ENCODE measurements at places on chromosomes 4 and X.

GRCh38 chrX:129786210-129786651 lies 6.5 kb downstream of the SASH3 start:
- DNase-seq, result no peak

- DNase-seq, result no peak
Measured at GRCh38 chr4:38939165-38939564, 71.6 kb downstream of the FAM114A1 start.

GRCh38 chr4:34183926-34184325 lies 2060.4 kb downstream of the ARAP2 start:
- DNase-seq, result no peak

- peak; percentile 1 for DNase-seq
Measured at GRCh38 chrX:85004255-85004654, 578 bp downstream of the APOOL start.

DNA sequence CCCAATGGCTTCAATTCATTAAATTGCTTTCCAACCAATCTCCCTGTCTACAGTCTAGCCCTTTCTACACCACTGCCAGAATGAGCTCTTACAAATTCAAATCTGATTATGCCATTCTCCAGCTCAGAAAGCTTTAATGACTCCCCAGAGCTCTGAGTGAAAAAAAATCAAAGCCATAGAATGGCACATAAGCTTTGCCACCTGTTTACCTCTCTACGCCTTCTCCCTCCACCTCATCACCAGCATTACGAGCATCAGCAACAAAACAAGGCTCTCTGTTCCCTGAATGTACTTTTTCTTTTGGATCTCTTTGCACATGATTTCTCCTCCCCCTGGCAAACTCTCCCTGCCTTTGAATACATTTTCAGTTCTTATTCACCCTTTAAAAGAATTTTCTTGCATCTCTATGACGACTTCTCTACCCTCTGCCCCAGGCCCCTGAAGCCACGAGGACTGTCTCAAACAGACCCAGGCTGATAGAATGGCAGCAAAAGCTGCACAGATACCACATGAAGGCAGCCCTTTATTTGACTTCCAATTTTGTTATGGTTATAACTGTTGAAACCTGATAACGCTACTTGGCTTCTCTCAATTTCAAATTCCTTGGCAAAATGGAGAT lies 516.0 kb downstream of the PCDH7 start:
- no peak for DNase-seq

GRCh38 chr4:117447925-117448324 lies 362.5 kb upstream of the TRAM1L1 start:
- no peak for DNase-seq

GRCh38 chr4:176013476-176014247 lies 52.0 kb upstream of the WDR17 start:
- DNase-seq, result no peak

GRCh38 chrX:129731228-129731627 lies 7.6 kb upstream of the XPNPEP2 start:
- DNase-seq, result no peak

DNA sequence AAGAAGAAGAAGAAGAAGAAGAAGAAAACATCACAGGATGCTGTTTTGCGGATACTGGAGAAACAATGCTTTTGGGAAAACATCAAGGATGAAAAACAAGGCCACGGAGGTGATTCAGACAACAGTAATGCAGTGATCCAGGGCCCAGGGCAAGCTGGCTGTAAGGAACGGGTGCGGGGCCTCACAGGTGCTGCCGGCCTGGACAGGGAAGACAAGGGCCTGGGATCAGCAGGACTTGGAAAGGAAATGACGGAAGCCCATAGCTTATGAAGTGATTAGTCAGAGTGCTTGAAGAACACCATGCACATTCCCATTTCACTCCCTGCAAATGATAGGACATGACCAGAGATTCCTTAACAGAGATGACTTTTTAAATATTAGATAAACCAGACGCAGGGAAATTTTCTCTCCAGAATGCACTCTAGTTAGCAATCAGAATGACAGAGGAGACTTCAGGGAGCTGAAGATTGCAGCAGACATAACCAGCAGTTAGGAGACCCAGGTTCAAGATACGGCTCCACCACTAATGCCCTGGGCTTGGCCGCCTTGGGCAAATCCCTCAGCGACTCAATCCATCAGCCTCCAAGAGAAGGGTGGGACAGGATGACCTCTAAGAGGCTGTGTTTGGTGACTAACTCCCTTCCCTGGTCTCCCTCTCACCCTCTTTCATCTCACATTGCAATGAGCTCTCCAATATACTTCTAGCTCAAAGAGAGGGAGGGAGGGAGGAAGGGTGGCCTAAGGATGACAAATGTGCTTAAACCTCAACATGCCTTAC lies 54.1 kb downstream of the APBB2 start:
- DNase-seq, result peak; percentile 63

- no peak for DNase-seq
Measured at GRCh38 chr4:39410415-39410814, 3.7 kb downstream of the KLB start.

DNA sequence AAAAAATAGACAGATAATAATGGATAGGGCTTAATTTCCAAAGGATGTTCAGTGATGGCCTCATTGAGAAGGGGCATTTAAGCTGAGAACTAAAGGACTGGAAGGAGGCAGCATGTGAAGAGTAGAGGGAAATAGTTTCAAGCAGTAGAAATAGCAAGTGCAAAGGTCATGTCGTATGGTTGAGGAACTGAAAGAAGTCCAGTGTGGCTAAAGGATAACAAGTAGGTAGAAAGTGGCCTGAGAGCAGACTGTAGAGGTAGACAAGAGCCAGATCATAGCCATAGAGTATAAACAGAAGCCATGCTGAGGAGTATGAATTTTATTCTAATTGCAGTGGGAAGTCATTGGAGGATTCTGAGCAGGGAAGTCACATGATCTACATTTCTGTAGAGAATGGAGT lies 72.3 kb downstream of the GRIA3 start:
- no peak for DNase-seq

GRCh38 chrX:96102997-96103396 lies 581.6 kb upstream of the DIAPH2 start:
- no peak for DNase-seq

- no peak for DNase-seq
Measured at GRCh38 chrX:17474892-17475291, 99.9 kb downstream of the NHS start.

DNA sequence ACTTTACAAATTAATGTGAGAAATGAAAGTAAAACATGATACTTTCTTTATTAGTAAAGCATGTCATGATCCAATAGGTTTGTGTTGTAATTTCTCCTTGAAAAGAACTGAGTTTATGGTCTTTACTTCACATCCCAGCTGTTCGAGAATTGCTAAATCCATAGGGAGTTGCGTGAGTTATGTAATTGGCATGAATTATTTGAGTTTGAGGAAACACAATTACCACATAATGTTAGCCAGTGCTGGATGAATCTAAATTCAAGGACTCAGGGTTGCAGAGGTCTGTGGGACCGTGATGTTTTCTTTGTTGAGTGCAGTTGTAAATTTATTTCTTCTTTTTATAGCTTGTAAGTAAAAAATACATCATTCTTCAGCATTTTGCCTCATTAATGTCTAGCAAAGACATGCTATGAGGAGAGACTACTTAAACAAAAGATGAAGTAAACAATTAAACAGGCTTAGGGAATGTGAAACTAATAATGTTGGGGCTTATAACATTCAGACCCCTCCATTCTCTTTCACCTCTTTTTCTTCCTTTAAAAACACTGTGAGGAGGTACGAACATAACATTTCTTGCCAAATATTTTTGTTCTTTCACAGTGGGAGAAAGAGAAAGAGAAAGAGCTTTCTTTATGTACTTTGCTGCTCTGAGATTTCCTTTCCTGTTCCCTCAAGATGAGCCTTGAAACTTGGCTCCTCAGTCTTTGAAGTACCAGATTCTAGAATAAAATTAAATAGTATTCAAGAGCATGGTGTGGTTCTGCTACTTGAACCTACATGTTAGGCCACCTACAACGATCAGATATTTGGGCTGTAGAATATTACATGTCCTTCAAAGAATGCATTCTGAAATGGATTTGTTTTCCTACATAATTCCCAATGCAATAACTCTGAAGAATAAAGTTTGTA lies 159.6 kb upstream of the ANK2 start:
- DNase-seq, result no peak

DNA sequence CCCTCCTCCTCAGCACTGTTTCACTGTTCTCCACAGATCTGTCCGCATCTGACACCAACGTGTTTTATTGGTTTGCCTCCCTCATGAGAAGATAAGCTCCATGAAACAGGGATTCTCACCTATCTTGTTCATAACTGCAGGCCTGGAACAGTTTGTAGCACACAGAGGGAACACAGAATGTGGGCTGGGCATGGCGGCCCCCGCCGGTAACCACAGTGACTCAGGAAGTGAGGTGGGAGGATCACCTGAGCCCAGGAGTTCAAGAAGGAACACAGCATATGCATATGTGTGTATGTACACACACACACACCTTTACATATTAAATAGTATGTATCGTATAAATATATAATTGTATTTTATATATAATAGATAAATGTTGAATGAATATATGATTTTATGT lies 168.6 kb downstream of the AFAP1 start:
- peak; percentile 53 for DNase-seq

- no peak for DNase-seq
Measured at GRCh38 chr4:77617203-77617602, 11.6 kb downstream of the CXCL13 start.

DNA sequence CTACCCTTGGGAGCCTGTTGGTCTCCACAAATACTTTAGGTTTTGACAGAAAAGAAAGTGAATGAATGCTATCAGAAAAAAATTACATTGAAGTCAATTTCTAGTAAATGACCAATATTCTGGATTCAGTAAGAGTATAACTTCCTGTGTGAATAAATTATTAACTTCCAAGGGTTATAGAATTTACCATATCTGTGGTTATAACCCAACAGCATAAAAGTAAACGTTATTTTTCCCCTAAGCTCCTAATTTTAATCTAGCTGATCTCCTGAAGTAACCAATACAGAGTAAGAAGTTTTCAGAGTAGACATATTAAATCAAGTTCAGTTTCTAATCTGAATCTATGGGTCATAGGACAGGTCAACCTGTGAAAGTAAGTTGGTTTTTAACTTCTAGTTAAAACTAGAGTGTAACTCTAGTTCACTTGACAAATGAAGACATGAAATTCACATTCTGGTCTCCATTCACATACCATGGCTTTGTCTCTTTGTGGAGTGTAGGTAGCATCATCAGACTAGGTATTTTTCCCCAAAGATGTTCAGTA lies 22.8 kb downstream of the DTHD1 start:
- no peak for DNase-seq

GRCh38 chr4:152014280-152014679 lies 253.5 kb upstream of the GATB start:
- no peak for DNase-seq

- no peak for DNase-seq
Measured at GRCh38 chr4:184396570-184397515, 77.5 kb downstream of the IRF2 start.

GRCh38 chrX:63526863-63527262 lies 175.7 kb upstream of the SPIN4 start:
- no peak for DNase-seq

DNA sequence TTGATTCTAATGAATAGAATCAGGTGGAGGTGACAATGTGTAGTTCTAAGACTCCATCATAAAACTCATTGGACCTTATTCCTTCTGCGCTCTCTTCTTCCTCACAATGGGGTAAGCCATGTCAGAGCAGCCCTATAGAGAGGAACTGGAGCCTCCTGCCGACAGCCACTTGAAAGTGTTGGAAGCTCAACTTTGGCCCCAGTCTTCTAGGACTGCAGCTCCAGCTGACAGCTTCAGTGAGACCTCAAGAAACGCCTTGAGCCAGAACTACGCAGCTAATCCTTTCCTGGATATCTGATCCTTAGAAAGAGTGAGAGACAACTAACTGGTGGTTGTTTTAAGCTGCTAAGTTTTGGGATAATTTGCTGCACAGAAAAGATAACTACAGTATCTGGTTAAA lies 22.1 kb upstream of the ADH7 start:
- no peak for DNase-seq

GRCh38 chr4:95198961-95199360 lies 349.8 kb downstream of the UNC5C start:
- DNase-seq, result no peak

- DNase-seq, result no peak
Measured at GRCh38 chr4:56692576-56692975, 11.5 kb upstream of the HOPX start.

- no peak for DNase-seq
Measured at GRCh38 chrX:135520022-135520552, 373 bp upstream of the INTS6L start.

DNA sequence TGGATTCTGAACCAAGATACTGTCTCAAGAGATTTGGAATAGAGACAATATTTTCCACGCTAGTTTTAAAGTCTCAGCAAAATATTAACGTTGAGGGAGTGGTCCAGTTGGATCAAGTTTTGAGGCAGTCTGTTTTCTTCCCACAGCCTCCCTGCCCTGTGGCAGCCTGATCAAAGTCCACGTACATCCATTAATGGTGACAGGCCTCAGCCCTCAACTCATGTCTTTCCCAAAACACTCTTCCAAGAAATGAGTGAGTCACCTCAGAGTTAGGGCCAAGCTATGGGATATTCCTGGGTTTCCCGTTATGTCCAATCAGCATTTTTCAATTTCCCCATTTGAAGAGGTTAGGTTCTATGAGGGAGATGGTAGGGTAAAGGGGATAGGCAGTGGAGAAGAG lies 28.5 kb downstream of the EGFL6 start:
- no peak for DNase-seq

DNA sequence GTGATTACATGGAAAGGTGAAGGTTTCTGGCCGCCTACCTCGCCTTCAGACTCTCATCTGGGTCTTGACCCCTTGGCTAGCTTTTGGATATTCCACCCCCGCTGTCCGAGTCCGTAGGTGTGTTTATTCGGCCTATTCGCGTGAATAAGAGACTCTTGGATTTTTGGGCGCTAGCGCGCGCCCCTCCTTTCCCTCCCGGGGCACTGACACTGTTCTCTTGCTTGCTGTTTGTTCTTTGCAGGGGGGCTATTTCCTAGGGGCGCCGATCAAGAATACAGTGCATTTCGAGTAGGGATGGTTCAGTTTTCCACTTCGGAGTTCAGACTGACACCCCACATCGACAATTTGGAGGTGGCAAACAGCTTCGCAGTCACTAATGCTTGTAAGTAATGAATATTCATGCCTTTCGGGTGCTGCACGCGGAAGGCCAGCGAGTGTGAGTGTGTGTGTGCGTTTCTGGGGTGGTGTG lies 932 bp downstream of the GRIA2 start:
- DNase-seq, result no peak

Measured in SW480 (cell line).